Ammon's horn (tissue), 1 donor: ENCODE measurements at places on chromosomes 6 and 20.

- no peak for DNase-seq
These were observed 1.3 kb downstream of the LKAAEAR1 start for GRCh38 chr20:64082820-64083377.

DNA sequence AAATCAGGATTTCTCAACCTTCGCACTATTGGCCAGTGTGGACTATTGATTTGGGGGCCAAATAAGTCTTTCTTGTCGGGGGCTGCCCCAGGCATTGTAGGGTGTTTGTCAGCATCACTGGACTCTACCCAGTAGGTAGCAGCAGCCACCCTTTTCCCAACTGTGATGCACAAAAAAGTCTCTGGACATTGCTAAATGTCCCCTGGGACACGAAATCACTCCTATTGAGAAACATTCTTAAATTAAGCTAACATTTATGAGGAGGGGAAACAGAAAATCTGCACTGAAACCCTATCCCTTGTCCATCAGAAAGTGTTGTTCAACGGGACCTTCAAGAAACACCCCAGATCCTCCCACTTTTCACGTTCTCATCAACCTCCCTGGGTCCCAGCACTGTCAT, 54.2 kb downstream of the NFATC2 start:
- DNase-seq = no peak

GRCh38 chr6:4543596-4543995, 232.6 kb upstream of the CDYL start:
- DNase-seq = no peak

DNA sequence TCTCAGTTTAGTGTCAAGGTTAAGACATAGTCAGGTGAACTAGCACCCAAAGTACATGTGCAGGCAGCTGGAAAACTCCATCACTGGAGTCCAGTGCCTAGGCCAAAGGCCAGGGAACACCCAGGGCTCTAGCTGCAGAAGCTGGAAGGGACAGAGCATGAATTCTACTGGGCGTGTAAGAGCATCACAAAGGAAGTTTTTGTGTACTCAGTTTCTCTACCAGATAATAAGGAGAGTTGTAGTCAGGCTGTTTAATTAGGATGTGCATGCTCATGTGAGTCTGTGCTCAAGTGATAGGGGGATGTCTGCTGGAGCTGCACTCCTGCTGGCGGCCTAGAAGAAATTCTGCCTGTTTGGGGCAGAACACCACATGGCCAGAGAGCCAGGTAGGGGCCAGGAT, 8.1 kb downstream of the L3MBTL1 start:
- DNase-seq = peak; percentile 38

GRCh38 chr20:25237610-25238318, 10.1 kb upstream of the PYGB start:
- DNase-seq = peak; percentile 81

DNA sequence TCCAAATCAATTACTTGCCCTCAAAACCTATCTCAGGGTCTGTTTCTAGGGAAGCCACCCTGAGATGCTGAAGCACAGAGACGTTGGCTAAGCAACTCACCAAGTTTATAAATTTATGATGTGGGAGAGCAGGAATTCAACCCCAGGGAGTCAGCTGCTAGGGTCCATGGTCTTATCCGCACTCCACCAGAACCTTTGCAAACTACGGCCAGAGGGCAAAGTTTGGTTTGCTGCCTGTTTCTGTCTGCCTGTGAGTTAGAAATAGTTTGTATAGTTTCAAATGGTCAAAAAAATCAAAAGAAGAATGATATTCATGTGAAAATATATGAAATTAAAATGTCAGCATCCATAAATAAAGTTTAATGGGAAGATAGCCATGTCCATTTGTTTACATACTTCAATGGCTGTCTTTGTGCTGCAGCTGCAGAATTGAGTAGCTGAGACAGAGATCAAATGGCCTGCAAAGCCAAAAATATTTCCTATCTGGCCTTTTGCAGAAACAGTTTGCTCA, 83.7 kb upstream of the ZFP64 start:
- DNase-seq = peak; percentile 4

- no peak for DNase-seq
These were observed 142.5 kb upstream of the RUNX2 start for GRCh38 chr6:45185403-45186251.

GRCh38 chr20:49043000-49043399, 3.1 kb upstream of the CSE1L start:
- no peak for DNase-seq

DNA sequence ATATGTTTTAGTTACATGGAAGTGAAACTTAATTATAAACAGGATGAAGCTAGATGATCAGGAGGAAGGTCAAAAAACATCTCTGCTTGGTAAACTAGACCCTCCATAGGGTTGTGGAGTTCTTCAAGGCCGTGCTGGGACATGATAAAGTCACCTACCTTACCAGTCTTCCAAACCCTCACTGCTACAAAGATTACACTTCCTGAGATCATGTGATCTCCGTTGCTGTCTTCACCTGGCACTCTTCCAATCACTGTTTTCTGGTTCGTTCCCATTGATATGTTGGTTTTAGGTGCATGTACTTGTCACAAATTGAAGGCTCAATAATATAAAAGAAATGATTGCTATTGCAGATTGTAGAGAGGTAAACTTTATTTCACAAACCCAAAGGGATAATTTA, 161.5 kb upstream of the MAN1A1 start:
- no peak for DNase-seq

DNA sequence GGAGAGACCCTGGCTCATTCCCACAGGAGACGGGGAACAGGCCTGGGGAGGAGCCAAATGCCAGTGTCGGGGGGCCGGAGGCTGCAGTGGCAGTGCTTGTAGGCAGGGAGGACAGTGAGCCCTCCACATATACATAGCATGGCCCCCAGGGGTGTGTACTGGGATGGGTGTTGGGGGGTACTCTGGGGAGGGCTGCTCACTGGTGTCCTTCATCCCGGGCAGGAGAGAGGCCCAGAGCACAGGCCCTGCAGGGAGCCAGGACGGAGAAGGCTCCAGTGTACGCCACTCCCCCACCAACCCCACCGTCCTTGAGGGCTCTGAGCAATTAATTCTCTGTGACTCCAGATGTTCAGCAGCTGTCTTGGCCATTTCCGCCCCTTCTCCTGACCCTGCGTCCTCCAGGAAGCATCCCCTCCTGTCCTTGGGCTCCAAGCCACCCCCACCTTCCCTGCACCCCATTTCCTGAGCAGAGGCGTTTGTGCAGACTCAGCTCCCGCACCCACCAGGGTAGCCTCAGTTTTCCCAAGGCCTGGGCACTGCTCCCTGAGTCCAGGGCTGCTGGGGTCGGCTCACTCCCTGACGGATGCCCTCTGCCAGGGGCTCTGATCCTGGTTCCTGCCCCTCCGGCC, 3.4 kb upstream of the ABHD16B start:
- no peak for DNase-seq

DNA sequence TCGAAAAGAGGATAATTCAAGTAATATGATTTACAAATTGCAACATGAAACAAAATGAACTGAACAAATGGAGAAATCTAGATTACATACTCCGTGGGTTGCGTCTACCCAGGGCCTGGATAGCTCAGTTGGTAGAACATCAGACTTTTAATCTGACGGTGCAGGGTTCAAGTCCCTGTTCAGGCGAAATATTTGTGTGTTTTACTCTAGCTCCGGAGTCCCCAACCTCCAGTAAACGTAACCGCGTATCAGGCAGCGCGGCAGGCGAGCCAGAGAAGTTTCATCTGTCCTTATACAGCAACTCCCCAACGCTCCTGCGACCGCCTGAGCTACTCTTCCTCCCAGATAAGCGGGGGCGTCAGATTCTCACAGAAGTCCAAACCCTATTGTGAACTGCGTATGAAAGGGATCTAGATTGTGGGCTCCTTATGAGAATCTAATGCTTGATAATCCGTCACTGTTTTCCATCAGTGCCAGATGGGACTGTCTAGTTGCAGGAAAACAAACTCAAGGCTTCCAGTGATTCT, 176.1 kb downstream of the TRIM27 start:
- DNase-seq = peak; percentile 7

DNA sequence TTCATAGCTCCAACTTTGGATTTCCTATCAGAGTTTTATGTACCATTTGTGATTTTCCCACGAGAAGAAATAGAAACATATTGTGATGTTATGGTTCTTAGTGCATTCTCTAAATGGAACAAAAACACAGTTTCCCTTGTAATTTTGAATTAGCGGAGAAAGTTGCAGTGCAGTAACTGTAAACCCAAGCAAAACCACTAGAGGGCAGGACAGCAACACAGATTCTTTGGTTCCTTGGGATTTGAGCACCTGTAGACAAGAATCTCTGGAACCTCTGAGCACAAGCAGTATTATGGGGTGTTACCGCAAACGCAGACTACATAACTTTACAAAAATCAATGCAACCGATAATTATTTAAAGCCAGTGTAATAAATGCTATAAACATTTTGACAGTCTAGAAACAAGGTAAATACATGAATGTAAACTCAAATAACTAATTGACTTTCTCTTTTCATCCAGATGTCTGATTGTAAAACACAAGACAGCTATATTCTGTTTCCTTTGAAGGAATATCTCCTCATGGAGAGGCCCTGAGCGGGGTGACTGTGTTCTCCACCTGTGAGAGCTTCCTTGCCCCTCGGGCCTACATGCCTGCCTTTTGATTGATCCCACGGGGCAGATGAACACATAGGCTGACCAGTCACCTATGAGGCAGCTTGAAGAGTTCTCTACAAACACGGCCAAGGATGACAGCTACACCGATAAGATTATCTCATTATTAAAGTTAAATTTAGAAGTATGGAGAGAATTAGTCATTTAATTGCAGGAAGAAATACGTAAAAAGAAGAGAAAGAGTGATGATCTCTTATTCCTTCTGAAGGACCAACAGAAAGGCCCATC, 67.5 kb upstream of the COL21A1 start:
- peak; percentile 45 for DNase-seq

DNA sequence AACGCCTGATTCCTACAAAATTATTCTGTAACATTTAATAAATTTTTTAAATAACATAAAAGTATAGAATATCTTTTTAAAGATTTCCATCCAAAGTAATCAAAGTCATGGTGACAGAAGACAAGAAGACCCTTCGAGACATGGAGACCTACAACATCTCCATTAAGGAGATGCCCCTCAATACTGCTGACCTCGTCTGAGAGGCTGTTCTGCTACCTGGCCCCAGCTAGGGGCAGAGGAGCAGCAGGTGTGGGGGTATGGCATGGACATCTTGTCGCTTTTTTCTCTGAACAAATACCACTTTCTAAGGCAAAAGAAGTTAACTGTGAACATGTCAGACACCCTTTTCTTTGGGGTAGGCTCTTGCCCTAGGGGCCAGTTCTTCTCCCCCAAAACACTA, 44.1 kb downstream of the BLOC1S5 start:
- DNase-seq = no peak

GRCh38 chr6:15132854-15133670, 112.8 kb upstream of the JARID2 start:
- DNase-seq = no peak

- no peak for DNase-seq
These were observed 101.4 kb downstream of the FAM120B start for GRCh38 chr6:170407932-170408331.

DNA sequence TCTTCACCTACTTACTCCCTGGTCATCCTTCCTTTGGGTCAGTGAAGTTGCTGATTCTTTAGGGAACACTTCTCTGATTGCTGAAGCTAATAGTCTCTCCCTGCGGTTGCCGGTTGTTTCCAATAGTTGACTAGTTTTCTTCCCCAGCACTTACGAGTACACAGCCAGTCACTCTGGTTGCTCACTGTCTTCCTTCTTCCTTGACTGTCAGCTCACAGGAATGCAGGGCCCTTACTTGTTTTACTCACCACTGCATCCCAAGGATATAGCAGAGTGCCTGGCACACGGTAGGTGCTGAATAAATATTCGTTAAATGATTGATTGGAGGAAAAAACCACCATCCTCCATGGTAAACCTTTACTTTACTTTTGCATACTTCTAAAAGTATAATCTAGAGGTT, 345.0 kb downstream of the QKI start:
- no peak for DNase-seq

GRCh38 chr6:35496036-35496840, 641 bp downstream of the TEAD3 start:
- no peak for DNase-seq

DNA sequence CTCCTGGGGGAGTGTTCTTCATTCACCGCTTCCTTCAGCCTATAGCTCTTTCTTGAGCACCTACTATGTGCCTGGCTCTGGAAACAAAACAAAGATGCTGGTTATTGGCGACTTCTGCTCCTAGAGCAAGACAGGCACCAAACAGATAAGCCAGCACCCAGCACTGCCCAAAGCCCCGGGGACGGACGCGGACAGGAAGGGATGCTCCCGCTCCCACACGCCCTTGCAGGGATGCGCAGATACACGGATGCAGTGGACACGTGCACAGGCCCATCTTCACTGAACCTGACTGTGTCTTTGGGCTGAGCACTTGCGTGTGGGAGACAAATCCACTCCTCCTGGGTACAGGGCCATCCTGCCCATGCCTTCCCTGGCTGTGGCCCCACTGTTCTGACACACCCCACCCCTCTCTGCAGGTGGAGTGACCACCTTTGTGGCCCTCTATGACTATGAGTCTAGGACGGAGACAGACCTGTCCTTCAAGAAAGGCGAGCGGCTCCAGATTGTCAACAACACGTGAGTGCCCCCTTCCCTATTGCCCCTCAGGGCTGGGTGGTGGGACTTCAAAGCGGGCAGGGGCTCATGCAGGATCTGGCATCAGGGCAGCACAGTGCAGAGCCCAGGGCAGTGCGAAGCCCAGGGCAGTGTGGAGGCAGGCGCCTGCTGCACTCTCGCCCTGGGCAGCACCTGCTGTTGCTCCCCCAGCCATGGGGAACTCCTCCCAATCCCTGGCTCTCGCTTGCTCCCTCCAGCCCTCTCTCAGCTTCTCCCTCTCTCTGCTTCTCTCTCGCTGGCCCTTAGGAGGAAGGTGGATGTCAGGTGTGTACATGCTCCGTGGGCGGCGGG, 39.9 kb downstream of the SRC start:
- DNase-seq = no peak
